ENCODE measurements at places on chromosomes 2 and 18. TPM values are rescaled to one million over a fixed set of nuclear protein-coding genes. Genes with fewer than 3 reads are reported as not detected.
A peak's percentile ranks its signal among the peaks of the same experiment; 100 is the strongest.

DNA sequence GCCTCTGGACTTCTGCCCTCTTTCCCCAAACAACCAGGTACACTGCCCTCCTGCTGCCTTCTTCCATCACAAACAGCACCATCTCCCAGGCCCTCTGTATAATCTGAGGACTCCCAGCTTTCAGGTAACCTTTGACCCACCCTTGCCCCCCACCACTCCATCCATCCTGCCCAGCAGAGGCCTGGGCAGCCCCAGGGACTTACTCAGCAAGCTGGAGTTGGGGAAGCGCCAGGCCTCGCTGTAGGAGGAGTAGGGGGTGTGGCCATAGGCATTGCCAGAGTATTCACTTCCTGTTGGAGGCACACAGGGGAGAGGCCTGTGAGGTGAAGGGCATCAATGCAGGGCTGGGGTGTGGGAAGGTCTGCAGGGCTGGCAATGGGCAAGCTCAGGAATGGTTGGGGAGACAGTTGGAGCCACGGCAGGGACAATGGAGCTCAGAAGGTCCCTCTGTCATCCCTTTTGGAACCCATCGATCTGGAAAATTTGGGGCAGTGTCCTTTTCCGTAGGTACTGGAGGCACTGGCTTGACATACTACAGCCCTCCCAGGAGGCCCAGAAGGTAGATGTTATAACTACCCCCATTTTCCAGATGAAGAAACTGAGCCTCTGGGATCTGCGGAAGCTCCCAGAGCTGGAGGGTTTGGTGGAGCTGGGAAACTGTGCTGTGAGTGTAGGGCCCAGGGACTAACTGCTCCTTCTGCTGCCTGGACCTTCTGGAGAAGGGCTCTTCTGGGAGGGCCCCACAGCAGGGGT is 46.3 kb downstream of the PSD4 start:
- DNase-seq, result peak; percentile 48
- no peaks in the 10 kb centered on the region for H3K36me3 ChIP-seq
- H3K4me1 ChIP-seq, result no peaks in the 10 kb centered on the region
- H3K4me3 ChIP-seq, result no peak overlapping the region

DNA sequence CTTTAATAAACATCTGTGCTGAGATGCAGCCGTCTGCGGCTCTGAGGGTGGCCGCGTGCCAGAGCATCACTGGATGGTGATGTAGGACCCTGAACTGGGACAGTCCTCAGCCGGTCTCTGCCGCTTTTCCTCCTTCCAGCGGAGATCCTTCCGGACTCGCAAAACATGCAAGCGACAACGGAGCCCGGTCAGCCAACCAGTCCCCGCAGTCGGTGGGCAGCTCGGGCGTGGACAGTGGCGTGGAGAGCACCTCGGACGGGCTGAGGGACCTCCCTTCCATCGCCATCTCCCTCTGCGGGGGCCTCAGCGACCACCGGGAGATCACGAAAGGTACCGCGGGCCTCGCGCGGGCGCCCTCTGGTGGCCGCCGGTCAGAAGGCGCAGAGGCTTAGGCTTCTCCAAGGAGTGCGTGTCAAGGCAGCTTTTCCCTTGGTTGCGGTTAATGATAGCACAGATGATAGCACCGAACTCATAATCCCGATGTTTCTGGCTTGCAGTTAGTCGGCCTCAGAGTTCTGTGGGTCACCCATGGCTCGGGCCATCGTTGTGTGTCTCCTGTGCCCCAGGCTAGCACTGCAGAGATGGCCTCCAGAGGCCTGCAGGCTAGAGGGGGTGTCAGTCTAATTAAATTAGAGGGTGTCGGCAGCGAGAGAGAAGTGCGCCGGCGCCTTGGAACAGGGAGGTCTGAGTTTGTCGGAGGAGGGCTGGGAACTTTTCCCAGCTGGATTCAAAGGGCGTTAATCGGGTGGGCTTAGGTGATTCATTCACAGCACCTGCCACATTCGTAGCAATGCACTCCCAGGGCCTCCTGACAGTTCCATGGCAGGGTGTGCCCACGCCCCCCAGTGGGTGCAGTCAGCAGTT is 38.5 kb downstream of the LPIN1 start:
- no peaks in the 10 kb centered on the region for H3K4me1 ChIP-seq
- H3K27me3 ChIP-seq, result no peaks in the 10 kb centered on the region
- H3K4me3 ChIP-seq, result peak overlapping the region; percentile 76
- no peak overlapping the region for H3K27ac ChIP-seq
- peaks cover 7% of the 10 kb centered on the region for H3K36me3 ChIP-seq

DNA sequence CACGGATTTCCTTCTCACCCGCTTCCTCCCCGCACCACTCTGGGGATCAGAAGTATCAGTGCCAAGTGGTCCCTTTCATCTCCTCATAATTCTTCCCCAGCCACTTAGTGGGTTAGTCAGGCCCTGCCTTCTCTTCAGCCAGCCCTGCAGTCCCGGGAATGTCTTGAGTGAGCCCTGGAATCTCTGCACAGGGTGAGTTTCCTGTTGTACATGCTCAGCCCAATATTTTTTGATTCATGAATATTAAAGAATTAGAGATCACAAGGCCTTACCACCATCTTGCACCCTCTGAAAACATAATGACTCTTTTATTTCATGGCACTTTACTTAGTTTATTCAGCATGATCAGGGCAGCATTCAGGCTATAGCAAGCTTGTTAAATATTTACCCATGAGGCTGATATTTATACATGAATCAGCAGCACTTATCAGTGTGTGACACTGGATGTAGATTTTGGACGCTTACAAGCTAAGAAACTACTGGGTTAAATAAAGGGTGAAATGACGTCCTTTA is 159.4 kb upstream of the FOSL2 start:
- no peak overlapping the region for H3K4me3 ChIP-seq
- H3K27ac ChIP-seq, result no peak overlapping the region
- H3K4me1 ChIP-seq, result no peaks in the 10 kb centered on the region

- H3K4me3 ChIP-seq, result no peak overlapping the region
- H3K36me3 ChIP-seq, result no peaks in the 10 kb centered on the region
- H3K27me3 ChIP-seq, result no peaks in the 10 kb centered on the region
- no peak overlapping the region for H3K27ac ChIP-seq
- H3K4me1 ChIP-seq, result peaks cover 3% of the 10 kb centered on the region
- no peak for DNase-seq
These were observed 813.2 kb downstream of the RNF144A start for GRCh38 chr2:7730449-7730848.

DNA sequence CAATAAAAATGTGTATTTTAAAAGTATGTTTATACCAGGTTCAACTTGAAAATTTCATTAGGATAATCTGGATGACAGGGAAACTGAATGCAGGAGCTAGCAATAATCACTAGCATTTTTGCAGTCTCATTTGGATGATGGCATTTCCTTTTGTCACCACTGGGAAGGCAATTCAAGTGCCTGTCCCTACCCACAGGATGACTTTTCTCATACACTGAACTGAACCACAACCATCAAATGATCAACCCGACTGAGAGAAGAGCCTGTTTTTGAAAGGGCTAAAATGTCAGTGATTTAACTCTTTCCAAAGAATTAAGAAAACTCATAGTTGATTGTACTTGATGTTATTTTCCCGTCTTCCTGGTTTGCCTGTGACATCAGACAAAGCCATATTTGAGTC is 115.0 kb downstream of the FAM124B start:
- no peaks in the 10 kb centered on the region for H3K4me1 ChIP-seq
- H3K36me3 ChIP-seq, result no peaks in the 10 kb centered on the region
- H3K27ac ChIP-seq, result peak overlapping the region; percentile 40
- H3K4me3 ChIP-seq, result no peak overlapping the region
- H3K27me3 ChIP-seq, result no peaks in the 10 kb centered on the region

GRCh38 chr2:204744506-204744905 is 199.2 kb downstream of the PARD3B start:
- H3K27ac ChIP-seq, result no peak overlapping the region
- H3K4me1 ChIP-seq, result no peaks in the 10 kb centered on the region
- DNase-seq, result no peak
- no peaks in the 10 kb centered on the region for H3K27me3 ChIP-seq

Gene EVX2
- not detected for total RNA-seq

Gene PAIP2B
- 16.8 TPM for total RNA-seq

Gene DPY30
- total RNA-seq, result 148 TPM

Gene CCDC141
- 1.0 TPM for total RNA-seq

Data from H9 (cell line).